ENCODE measurements at places on chromosomes 12 and 14.

- DNase-seq, result no peak
Observed at GRCh38 chr12:76957301-76957700, 78.5 kb upstream of the CSRP2 start.

- no peak for DNase-seq
Observed at GRCh38 chr14:81465507-81466228, 65.5 kb upstream of the STON2 start.

GRCh38 chr12:83016991-83017390 is 330.3 kb downstream of the TMTC2 start:
- no peak for DNase-seq

DNA sequence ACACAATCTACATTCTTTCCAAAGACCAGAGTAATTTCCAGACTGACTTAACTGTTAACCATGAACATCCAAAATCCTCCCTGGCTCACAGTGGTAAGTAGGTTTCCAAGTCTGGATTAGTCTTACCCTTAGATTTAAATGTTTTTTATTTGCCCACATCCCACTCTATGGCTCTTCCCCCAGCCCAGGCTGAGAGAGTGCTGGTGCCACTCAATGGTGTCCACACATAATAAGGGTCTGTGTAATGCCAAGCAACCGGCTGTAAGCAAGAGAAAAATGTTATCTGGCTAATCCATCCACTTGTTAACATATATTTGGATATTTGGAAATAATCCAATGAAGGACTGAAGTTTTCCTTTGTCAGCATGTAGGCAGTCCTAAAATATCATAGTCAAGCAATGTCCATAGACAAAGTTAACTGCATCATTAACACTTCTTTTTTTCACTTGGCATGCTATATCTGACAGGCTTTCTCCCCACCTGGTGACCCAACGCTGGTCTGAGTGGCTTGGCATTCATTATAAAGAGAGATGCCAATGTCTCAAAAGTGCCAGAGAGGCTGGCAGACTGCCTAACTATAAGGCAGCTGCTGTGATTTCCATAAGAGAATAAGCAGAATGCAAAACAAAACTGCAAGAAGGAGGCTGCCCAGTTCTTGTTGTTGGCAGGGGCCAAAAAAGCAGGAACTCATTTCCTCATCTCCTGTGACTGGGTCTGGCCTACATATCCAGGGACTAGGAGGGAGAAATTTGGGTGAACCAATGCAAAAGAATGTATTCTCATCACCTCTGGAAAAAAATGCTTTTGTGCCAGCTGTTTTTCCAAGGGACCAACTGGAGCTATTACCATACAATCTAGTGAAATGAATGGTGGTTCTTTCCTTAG is 13.9 kb upstream of the HOXC13 start:
- no peak for DNase-seq

DNA sequence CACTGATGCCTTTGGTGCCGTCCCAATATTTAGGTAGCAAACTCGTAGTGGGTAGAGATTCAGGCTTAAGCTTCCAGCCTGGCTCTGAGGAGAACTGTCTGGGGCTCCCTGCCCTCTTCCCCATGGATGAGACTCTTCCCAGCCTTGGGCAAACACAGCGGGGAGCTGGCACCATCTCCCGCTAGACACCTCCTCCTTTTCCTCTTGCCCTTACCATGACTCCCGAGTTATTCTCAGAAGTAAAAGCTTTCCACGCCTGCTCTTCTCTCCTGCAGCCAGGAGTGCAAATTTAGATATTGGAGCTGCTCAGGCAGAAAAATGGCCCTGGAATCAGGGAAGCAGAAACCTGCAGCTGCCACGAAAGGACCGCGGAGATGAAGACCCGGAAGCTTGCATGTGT is 45.6 kb upstream of the RBM19 start:
- no peak for DNase-seq

- DNase-seq, result no peak
Observed at GRCh38 chr14:76322594-76323220, 53.2 kb upstream of the ESRRB start.

- no peak for DNase-seq
Observed at GRCh38 chr14:86373886-86374285, 843.9 kb downstream of the FLRT2 start.

DNA sequence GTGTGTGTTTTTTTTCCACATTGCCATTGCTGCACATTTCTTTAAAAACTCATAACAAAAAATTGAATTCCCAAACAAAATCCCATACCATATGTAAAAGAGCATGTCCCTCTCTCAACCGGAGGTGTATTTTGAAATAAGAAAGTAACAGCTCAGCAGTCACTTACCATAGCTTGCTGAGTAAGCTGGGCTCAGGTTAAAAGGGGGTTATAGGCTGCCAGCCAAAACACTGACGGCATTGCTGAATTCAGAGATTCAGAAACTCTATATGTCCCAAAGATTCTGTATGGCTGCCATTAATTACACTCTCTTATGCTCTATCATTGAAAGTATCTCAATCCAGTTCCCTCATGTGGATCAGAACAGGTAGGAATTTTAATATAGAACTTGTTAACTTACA is 276.0 kb downstream of the FOXG1 start:
- no peak for DNase-seq

- no peak for DNase-seq
Observed at GRCh38 chr12:53967421-53967925, 5.5 kb upstream of the HOXC11 start.

DNA sequence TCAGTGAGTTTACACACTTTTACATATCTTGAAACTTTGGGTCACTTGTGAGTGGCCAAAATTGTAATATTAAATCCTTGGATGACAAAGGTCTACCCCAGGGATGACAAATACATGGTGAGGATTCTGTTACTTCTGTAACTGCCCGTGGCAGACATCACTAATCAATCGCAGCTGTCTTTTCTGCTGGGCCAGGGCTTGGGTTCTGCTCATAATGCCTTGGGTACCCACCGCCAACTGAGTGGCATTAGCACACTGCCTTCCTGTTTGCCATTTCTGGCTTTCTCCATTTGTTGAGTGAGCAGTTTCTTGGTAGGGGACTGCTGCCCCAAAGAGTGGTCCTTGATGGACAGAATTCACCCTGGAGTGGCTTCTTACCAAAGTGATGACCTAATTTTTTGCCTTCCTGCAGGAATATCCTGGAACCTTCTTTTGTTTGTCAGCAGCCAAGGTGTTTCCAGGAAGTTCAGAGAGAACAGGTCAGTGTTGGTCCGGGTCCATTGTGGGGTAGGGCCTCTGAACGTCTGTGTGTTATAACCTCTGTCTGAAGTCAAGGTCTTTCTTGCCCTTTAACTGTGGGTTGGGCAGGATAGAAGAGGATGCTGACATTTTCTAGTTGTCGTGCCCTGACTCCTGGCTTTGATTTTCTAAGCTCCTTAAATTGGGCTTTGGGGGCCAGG is 6.2 kb downstream of the TSPAN9 start:
- no peak for DNase-seq

- no peak for DNase-seq
Observed at GRCh38 chr14:91009501-91010152, 50.8 kb downstream of the RPS6KA5 start.

GRCh38 chr12:130504840-130505175 is 167.1 kb downstream of the PIWIL1 start:
- no peak for DNase-seq

GRCh38 chr14:24843494-24843893 is 206.5 kb downstream of the STXBP6 start:
- no peak for DNase-seq

- DNase-seq, result no peak
Observed at GRCh38 chr12:12582895-12583303, 20.2 kb upstream of the DUSP16 start.

DNA sequence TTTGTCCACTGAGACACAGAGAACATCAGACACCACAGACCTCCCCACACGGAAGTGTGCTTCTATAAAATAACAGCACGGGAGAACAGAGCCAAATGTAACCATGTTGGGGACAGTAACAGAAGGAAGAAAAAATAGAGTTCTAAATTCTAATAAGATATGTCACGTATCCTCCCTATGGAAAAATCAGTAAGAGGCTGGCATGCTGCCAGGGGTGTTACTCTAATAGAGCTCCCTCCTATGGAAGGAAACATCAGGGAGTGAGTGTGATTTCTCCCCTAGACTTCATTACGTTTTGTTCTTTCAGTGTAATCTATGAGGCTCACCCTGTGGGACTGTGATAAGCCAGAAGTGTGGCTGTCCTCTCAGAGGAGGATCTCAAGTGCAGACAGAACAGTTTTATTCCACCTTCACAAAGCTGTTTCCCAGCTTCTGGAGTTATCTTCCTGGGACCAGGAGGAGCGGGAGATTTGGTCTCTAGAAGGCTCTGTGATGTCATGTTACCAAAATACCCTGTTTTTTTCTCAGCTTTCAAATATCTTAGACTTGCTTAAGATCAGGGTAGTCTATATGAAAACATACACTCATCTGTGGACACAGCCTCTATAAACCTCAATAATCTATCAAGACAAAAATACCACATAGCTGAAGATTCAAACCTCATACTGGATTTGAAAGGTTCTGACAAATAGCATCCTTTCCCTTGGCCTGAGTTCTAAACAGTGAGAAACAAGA is 69.3 kb downstream of the ZFC3H1 start:
- DNase-seq, result no peak

DNA sequence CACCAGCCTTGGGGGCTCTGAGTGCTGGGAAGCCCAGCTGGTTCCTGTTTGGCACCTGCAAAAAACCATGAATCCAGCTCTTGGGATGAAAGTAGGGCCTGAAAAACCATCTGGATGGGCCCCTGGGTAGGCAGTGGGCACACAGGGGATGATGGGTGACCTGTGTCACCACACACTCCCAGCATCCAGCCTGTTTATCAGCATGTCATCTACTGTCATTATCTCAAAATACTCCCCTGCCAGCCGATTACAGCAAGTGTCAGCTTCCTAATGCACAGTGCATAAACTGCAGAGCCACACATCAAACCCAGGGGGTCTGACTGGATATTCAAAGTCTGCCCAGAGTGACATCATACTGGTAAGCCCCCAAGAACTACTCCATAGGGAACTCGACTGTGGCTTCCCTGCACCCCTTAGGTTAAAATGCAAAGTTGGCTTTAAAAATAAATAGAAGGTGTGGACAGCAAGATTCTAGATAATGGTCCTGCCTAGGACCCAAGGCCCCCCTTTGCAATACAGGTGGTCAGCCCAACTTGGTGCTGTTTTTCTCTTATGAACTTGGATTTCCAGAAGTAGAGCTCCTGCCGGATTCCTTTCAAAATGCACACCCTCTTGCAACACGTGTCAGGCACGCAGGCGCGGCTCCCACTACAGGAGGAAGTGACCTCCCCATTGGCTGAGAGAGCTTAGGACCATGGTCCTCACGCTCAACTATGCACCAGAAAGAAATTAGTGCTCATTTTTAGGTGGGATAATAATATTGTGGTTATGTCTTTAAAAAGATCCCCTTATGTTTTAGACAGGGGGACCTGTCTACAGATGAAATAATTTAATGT is 94.1 kb downstream of the GCH1 start:
- no peak for DNase-seq

DNA sequence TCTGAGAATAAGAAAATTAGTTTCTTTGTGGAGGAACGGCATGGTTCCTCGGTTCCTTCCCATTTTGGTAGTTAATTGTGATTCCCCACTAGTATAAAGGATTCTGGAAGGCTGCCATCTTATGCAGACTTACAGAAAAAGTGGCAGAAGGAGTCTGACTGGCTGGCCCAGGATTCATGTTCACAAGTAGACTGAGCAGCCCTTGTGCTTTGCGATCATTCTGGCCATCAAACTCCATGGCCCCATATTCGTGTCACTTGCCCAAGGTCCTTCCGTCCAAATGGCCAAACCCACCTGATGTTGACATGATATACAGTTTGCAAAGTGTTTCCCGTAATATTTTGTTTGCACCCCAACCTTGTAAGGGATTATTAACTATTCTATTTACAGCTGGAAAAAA is 297.2 kb upstream of the AMIGO2 start:
- no peak for DNase-seq

- DNase-seq, result no peak
Observed at GRCh38 chr14:92914087-92914656, 8.8 kb upstream of the CHGA start.

DNA sequence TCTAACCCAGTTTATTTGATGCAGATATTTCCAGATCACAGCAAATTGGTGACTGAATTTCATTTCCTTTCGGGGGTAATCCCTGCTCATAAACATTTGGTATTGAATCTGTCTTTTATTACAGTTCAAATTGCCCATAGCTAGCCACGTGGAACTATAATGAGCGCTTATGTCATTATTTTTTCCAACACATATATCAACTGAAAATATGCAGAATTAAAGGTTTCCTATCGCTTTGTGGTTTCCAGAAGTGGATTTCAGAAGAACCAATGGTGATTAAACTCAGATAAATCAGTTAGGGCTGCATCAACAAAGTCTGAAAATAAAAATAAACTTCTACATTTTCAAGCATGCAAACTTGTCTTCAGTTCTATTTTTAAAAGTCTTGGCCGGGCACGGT is 111.9 kb downstream of the PIK3C2G start:
- no peak for DNase-seq

DNA sequence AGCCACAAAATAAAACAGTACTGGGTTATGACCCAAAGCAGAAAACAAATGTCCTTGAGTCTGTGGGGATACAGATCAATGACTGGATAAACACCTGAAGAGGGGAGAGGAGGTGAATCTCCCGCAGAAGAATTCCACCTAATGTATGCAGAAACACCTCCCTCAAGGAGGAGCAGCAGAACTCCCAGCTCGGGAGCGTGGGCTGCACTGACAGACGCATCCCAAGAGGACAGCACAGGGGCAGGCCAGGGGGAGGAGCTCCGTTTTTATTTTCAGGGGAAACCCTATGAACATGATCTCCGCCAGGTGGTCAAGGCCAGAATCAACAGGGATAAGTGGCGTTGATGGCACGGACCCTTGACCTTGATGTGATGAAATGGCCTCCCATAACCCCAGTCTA is 41.8 kb upstream of the PPP2R5C start:
- no peak for DNase-seq

Measured in GOT3 (cell line).